ENCODE measurements at places on chromosomes 16 and 17.

DNA sequence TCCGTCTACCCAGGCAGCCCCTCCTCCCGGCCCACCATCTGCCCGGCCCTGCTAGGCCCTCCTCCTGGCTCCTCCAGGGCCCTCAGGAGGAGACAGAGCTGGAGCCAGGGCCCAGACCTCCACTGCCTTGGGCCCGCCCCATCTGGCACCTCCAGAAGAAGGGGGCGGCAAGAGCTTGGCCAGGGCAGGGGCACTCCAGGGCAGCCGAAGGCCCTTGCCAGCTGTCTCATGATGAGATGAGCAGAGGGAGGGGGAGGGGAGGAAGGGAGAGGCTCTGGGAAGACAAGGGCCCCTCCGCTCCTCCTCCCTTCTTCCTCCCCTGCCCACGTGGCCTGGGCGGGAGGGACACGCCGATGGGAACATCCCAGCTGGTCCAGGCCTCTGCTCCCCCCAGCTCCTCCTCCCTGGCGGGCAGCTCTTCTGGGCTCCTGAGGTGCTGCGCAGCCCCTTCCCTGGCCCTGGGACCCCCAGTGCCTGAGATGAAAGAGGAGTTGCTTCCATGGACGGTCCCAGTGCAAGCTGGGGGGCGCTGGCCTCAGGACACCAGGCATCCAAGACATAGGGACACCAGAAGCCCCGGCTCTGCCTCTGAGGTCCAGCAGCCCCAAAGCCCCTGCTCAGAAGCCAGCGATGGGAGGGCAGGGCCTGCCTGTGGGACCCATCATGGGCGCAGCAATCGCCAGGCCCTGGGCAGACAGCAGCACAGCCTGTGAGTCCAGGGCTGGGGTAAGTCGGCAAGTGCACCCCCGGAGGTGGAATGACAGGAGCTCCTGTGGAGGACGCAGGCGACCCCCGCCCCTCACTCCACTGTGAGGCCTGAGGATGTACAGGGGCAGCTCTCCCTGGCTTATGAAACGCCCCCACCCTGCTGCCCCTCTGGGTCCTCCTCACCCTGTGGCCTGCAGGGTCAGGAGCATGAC is 23.6 kb upstream of the ENPP7 start:
- DNase-seq: no peak

DNA sequence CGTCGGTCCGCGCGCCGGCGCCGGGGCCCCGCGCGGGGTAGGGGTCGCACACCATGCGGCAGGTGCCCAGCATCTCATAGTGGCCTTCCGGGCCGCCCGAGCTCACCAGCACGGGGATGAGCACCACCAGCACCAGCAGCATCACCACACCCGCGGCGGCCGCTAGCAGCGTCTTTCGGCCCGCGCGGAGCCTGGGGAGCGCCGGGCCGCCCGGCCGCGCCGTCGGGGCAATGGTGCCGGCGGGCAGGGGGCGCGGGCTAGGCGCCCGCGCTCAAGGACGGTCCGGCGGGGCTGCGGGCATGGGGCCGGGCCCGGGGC is 237 bp downstream of the C1QL1 start:
- DNase-seq: no peak

- DNase-seq: no peak
These were observed 32.3 kb downstream of the SCNN1G start for GRCh38 chr16:23214796-23215195.

DNA sequence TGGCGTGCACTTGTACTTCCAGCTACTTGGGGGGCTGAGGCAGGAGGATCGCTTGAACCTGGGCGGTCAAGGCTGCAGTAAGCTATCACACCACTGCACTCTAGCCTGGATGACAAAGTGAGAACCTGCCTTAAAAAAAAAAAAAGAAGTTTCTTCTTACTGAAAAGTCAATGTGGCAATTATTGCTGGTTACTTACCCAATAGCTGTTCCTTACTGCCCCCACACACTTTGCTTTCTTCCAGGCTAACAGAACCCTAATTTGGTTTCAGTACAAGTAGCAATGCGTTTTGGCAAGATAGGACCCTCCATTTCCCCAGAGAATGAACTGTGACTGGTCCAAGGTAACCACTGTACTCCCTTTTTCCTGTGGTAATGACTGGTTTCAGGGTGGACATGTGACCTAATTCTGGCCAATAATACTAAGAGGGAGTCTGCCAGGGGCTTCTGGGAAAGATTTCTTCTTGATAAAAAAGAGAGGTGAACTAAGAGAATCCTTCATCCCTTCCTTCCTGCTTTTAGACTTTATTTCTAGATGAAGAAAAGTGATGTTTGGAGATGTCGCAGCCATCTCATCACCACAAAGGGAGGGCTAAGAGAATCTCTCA is 58.8 kb upstream of the MSI2 start:
- no peak for DNase-seq

GRCh38 chr17:65489413-65490155 is 71.9 kb downstream of the AXIN2 start:
- DNase-seq: no peak

DNA sequence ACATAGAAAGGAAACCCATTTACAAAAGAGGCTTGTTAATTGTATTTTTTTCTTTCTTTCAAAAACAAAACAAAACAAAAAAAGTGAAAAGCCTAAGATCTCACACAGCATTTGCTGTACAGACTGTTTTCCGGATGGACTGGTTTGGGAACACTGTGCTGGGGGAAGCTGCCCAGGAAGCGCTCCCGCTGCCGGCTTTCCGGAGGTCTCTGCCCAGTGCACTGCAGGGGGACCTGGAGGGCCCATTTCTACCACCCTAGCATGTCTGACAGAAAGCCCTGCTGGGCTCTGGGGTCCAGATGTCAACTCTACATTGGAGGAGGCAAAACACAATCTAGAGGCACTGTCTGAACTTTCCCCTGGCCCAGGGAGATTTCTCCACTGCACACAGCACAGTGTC is 26.3 kb upstream of the CLEC18B start:
- DNase-seq: no peak

DNA sequence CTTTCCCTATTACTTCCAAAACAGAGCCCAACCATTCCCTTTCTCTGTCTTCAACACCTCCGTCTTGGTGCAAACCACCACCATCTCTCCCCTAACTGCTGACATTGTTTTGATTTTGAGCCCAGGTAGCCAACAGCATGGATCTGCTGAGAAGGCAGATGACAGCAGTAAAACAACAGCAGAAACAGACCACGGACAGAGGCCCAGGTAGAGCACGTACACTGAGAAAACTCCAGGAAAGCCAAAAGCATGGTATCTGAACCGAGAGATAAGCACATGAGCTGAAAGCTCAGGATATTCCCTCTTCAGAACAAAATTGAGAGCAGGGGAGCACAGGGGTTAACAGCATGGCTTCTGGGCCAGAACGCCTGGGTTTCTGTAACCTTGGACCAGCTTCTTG is 18.9 kb upstream of the MAP3K14 start:
- no peak for DNase-seq

DNA sequence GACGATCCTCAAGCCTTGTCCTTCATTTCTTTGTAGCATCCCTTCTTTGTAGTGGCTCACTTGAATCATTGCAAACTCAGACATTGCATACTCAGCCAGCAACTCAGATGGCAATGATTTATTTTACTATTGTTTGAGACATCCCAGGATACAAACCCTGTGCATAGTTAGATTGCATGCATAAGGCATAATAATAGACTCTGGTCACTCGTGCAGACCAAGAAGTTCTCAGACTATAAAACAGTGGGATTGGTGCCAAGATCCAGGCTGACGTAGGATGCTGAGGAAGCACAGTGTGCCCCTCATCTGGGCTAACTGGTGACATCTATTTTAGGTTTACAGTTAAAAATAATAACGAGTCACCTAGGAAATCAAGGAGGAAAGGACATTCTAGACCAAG is 142.3 kb downstream of the PMP22 start:
- DNase-seq: no peak
